ENCODE measurements at places on chromosomes 12 and 14.
A peak's percentile ranks its signal among the peaks of the same experiment; 100 is the strongest.

- no peak for DNase-seq
Measured at GRCh38 chr12:87323369-87323768, 705.8 kb downstream of the C12orf50 start.

DNA sequence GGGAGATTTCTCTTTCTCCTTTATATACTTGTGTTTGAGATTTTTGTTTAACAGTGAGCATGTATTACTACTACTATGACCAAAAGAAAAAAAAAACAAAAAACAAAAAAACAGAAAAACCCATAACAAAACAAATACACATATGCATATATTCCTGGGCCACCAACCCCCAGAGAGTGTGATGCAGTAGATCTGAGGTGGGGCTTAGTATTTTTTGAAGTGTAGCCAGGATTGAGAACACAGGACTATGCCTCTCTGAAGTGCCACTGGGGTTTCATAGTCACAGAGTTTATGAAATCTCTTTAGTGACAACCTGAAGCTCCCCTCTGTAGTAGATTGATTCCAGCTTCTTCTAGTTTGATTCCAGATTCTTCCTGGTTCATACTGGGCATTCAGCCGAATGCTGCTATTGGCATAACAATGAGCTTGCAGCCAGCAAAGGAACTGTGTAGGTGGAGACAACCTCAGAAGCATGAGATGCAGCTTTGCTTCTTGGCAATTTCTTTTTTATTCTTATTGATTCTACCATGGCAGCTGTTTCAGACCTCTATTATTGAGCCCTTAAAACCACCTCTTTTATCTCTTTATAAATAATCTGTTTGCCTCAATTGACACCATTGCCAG lies 15.5 kb upstream of the ANO4 start:
- no peak for DNase-seq

DNA sequence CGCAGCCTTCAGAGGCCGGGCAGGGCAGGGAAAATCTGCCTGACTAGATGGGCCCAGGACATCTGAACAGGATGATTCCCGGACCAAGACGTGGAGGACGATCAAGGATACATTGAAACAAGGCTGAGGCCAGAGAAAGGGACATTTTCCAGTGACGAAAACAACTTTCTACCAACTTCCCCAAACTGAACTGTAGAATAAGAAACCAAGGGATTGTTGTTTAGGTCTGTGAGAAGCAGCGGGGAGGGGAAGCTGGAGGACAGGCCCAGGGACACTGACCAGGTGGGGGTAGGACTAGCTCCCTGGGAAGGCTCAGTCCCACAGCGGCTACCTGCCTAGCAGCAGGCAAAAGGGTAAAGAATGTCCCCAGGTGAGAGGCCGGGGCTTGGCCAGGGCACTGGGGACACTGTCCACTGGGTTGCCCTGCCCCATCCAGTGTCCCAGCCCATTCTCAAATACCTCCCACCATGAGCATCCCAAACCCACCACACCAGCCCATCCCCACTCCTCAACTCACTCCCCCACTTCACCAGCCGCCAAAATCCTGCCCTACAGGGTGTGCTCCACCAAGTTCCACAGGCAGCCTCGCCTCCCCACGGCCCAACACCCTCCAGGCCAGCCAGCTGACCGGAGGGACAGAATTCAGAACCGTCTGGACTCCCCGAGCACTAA lies 995 bp downstream of the TNFRSF1A start:
- DNase-seq = no peak

GRCh38 chr14:54086767-54087166 lies 130.1 kb upstream of the BMP4 start:
- no peak for DNase-seq

DNA sequence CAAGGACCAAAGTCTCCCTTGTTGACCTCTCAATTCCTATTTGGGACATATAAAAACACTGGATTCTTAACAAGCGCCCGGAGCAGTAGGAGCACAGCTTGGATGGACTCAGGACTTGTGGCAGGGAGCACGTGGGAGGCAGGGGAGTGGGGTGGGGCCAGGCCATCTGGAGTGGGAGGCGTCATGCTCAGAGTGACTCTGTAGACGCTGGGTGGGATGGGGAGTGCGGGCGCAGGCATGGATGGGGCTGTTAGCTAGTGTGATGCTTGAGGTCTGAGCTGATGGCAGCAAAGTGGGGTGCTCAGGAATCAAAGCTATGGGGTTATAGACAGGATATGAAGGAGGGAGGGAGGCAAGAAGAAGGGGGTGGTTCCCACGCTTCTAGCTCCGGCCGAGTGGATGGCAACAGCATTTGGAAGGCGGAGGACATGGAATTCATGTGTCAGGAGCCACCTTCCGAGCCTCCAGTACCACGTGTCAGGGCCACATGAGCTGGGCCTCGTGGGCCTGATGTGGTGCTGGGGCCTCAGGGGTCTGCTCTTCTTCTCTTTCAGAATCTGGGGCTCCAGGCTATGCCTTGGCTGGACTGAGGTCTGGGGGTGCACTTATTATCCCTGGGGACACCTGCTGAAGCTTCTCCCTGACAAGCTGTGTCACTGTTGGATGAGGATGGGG lies 26.2 kb downstream of the MEG3 start:
- DNase-seq = no peak

- no peak for DNase-seq
Measured at GRCh38 chr12:43653917-43654316, 101.9 kb upstream of the ADAMTS20 start.

GRCh38 chr14:96173636-96174475 lies 30.8 kb upstream of the BDKRB2 start:
- no peak for DNase-seq

DNA sequence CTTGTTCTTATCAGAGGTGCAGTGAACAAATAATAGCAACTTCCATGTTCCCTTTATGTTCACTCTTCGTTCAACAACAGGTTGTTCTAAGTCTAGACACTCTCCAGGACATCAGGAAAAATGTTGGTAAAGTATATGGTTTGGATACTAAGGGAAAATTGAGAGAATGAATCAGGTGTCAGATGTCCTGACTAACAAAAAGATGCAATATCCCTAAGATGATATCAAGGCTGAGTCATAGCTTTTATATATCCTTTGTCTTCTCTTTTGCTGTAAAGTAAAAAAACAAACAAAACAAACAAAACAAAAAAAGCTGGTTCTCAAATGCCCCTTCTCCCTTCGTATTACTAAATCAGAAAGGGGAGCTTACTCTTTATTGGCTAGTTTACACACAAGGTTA lies 11.1 kb downstream of the GLIPR1L1 start:
- no peak for DNase-seq

GRCh38 chr12:119229205-119229604 lies 50.5 kb downstream of the HSPB8 start:
- DNase-seq = no peak

- DNase-seq = no peak
Measured at GRCh38 chr14:66496911-66497310, 10.7 kb downstream of the CCDC196 start.

GRCh38 chr12:45828402-45828801 lies 98.9 kb downstream of the ARID2 start:
- no peak for DNase-seq

GRCh38 chr14:52730709-52731111 lies 744 bp downstream of the STYX start:
- DNase-seq = no peak

DNA sequence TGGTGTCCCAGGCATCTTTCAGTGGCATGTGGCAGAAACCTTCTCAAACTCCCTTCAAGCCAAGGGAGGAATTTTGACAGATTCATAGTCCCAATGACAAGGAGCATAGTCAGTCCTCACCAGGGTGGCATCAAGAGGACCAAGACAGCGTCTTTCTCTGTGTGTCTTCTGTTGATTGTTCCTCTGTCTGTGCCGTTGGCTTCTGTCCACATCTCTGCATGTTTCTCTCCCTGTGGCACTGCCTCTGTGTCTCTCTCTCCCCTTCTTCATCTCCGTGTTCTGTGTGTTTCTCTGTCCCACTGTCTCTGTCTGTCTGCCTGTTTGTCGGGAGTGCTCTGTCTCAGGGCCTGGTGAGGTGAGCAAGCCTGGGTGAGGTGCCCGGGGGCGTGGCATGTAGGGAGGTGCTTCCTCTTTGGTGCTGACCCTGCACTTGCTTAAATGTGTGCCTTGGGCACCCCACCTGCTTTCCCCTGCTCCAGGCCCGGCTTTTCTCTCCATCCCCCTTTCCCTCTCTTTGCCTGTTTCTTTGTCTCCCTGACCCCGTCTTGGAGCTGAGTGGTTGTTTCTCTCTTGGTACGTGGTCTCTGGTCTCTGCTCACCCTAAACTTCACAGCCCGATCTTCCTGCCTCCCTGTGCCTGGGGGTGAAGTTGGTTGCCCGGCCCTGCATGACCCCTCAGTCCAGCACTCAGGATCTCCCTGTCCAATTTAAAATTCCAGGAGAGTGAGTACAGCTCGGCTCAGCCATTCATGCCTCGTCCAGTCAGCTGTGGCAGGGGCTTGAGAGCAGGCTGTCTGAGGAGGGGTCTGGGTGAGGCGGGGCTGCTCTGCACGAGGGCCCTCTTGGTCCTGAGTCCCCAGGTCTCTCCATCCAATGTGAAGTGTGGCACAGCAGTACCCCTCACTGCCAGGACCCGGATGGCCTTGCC lies 28.5 kb downstream of the JDP2 start:
- no peak for DNase-seq

DNA sequence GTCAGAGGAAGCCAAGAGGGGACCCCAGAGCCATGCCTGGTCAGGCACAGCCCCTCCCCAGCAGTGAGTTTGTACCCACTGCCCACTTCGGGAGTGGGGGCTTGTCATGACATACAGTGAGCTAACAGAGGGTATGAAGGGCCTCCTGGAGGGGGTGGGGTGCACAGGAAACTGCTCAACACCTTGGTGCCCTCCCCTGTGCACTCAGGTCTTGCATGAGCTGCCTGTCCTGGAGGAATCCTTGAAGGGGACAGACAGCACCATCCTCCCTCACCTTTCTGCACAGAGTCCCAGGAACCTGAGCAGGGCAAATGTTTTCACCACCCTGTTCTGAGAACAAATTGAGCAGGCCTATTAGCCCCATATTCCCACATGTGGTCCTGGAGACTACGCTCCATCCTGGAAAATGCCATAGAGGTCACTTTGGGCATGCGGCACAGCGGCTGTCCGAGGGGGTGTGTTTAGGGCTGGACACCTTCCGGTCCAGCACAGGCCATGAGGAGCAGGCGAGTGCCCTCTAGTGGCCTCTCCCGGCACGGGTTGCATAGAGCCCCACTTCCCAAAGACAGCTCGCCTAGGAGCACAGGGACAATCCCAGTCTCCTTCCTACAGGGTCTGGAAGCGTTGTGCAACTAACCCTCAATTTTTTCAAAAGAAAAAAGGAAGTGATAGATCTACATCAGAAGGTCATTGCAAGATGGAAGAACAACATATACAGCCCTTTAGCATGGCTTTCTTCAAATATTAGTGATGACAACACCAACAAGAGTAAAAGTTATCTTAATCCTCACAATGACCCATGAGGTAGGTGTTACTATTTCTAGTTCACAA lies 31.9 kb upstream of the ZFP36L1 start:
- no peak for DNase-seq

DNA sequence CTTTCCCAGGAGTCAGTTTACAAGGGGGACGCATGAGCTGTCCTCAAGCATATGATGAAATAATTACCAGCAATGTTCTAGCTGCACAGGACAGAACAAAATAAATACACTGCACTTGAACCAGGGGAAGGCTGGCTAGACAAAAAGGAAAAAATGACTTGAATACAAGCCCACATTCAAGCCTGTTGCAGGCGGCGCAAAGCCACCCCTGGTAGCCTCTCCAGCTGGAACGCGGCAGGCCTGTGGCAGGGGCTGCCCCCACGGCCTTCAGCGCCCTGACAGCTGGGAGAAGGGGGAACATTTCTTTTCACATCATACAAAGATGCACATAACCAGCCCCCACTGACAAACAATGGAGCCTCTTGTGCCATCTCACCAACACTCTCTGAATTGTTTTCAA lies 57.1 kb downstream of the TRAFD1 start:
- no peak for DNase-seq

GRCh38 chr12:129984106-129984505 lies 80.3 kb upstream of the TMEM132D start:
- no peak for DNase-seq

GRCh38 chr12:104456950-104457745 lies 400 bp downstream of the CHST11 start:
- DNase-seq = peak; percentile 84

DNA sequence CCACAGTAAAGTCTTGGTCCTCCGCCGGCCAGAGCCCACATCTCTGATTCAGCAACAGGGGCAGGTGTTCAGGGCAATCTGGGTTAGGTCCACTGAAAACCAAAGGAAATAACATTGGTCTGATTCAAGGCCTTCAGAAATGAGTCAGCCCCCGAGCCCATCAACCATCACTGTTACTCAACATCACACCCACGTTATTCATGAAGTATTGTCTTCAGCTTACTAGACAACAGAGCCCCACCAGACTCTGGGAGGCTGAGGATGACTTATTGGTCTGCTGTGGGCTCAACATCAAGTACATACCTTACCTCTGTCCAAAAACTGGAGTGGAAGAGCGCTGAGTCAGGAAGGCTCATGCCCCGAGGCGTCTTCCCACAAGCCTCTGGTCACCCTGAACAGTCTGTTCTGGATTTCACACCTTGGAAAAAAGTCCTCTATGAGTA lies 97.5 kb downstream of the ZFP36L1 start:
- DNase-seq = peak; percentile 79

DNA sequence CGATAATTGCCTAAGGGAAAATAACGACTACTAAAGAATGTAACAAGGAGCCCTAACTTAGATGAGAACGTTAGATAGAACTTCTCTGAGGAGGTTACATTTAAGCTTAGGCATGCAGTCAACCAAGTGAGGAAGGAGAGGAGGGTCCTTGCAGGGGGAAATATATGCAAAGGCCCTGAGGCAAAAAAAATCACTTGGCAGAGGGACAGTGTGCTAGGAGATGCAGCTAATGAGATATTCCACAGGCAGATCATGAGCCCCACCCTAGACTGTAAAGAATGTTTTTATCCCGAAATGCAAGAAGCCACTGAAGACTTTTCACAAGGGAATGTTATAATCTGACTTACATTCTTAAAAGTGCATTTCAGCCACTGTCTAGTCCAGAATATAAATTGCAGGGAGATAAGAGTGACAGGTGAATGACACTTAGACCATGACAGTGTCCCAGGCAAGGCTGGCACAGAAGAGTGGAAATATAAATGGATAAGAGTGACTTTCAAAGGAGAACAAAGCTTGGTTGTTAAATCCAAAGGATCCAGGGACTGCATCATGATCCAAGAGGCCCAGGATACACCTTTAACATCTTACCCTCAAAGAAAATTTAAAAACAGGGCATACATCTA lies 61.0 kb downstream of the PPM1H start:
- DNase-seq = no peak

GRCh38 chr12:67572492-67572891 lies 76.1 kb upstream of the DYRK2 start:
- DNase-seq = no peak

DNA sequence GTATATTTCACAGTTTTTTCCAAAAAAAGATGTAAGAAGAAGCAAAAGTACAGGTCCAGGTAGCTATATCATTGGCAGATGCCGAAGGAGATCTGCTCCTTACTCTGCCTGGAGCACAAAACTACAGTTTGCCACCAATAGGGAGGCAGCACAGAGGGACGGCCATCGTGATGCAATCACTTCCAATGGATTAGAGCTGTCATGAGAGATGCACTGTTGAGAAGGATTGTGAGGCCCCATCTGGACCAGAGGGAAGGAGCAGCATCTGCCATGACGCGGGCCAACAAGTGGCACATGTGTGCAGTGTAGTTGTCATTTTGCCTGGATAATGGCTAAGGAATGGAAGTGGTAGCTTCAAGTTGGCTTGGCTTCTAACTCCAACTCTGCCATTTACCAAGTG lies 318.8 kb upstream of the FKBP4 start:
- no peak for DNase-seq
